ENCODE measurements at places on chromosomes 3 and 15.
A peak's percentile ranks its signal among the peaks of the same experiment; 100 is the strongest.

DNA sequence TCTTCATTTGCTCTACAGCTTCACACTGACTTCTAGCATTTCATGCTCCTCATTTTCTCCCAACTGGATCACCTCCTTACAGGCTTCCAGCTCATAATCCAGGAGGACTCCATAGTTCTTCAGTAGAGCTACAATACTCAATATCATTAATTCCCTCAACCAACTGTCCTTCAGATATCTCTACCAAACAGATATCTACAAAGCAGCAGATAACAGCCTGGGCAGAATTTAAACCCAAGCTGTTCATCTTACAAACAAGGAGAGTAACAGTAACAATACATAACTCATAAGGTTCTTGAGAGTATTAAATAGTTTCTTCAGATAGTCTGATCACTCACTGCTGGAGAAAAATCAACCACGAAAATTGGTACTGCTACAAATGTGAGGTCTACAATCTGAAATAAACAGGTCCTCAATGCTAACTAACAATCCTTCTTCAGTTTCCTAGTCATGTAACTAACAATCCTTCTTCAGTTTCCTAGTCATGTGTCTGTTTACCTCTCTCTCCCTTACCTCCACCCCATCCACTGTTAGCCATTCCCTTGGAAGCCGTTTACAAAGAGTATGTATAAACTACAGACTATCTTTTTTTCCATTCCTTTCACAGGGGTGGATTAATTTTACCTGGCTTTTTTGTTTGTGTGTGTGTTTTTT is 5.0 kb downstream of the PEAK1 start:
- no peak for DNase-seq

DNA sequence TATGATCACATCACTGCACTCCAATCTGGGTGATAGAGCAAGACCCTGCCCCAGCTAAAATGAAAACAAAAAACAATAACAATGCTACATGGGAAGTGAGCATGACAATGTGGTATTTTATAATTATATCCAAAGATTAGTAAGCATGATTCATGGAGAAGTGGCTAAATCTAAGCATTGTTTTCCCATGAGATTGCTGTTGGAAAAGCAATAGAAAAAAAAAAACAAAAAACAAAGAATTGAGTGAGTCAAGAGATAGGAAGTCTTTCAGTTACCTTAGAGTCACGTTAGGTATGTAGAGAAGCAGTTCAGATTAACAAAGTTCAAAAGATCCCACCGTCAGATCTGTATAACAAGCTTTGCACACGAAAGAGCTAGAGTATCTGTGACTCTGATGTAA is 210.3 kb upstream of the CNTN6 start:
- no peak for DNase-seq

DNA sequence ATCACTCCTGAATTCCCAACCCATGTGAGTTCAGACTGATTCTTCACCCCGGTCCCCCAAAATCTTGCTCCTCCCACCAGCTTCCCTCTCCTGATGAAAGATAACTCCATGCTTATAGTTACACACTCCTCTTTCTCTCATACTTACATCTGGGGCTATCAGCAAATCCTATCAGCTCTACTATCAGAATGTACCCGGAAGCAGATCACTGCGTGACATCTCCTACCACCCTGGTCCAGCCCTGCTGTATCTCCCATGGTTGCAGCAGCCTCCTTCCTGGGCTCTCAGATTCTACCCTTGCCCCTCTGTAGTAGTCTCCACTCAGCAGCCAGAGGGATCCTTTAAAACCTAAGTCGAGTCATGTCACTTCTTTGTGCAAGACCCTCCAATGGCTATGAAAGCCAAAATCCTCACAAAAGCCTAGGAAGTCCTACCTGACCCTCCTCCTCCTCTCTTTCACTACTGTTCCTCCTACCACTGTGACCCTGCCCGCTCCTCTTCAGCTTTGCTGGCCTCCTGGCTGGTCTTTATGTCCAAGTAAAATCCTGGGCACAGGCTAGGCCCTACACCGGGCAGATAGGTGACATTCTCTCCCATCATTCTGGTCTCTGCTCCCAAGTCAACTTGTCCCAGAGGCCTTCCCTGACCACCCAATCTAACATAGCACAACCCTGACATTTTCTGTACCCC is 16.2 kb downstream of the XIRP1 start:
- DNase-seq = no peak

DNA sequence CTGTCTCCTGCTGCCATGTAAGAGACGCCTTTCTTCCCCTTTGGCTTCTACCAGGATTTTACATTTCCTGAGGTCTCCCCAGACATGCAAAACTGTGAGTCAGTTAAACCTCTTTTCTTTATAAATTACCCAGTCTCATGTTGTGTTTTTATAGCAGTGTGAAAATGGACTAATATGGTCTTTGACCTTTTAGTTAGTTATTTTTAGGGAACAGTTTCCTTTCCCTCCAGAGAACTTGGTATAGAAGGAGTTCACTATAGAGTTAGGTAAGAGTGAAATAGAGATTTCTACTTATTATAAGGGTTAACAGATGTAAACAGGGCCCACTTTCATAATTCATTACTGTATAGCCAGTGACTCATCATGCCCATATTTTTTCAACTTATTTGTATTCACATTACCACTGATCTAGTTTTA is 170.9 kb downstream of the UNC13C start:
- DNase-seq = no peak

- no peak for DNase-seq
Measured at GRCh38 chr15:36183201-36183600, 396.2 kb upstream of the CDIN1 start.

- DNase-seq = peak; percentile 71
Measured at GRCh38 chr15:74893627-74894026, 3.8 kb downstream of the MPI start.

DNA sequence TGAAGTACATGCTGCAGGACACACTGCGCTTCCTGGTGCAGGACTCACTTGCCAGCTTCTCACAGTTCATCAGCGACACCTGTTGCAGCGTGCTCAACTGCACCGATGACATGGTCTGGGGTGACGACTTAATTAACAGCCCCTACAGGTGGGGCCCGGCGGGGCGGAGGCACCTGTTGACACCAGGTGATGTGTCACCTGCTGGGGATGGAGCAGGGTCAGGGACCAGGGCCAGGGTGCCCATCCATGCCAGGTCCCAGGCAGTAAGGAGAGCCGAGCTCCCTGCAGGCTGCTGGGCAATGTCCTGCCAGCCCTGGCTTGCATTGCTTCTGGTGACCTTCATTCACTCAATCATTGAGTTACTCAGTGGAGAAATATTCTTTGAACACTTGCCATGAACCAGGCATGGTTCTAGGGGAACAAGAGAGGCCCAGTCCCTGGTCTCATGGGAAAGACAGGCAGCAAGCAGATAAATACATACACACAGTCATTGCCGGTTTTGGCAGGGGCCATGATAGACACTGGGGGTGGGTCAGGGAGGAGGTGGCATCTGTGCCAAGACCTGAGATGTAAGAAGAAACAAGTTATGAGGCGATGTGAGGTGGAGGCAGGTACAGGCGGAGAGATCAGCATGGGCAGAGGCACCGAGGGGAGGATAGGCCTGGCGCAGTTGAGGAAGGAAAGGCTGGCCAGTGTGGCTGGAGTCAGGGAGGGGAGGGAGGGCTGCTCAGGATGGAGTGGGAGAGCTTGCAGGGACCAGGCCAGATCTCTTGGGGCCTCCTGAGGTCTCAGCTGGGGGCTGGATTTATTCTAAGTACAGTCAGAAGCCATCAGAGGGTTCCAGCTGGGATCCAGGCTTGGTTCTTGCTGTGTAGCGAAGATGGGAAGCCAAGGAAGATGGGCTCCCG is 30.8 kb downstream of the DNAH1 start:
- DNase-seq = no peak

DNA sequence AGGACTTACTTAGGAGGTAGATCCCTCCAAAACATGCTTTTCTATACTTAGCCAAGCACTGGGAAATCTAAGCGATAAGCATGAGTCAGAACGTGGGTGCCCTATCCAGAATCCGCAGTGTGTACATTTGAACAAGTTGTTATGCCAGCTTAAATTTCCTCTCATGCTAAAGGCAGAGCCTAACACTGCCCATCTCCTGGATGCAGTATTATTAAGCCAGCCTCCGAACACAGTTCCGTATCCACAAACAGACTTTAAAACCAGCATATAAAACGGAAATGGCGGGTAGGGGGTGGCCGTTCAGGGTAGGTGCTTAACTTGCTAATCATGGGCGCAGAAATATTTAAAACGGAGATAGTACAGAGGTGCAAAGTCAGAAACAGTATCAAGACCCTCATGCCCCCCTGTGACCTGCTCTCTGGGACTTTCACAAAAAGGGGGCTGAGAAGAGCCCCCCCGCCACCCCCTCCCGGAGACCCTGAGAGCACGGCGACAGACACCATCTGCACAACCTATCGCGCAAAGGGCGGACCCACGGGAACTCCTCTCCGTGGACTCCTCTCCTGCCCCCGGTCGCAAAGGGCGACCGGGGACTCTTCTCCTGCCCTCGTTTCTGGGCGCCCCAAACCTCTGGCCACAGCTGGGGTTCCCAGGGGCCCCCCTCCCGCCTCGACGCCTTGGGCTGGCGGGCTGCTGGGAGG is 889 bp upstream of the LRRIQ4 start:
- DNase-seq = peak; percentile 44

DNA sequence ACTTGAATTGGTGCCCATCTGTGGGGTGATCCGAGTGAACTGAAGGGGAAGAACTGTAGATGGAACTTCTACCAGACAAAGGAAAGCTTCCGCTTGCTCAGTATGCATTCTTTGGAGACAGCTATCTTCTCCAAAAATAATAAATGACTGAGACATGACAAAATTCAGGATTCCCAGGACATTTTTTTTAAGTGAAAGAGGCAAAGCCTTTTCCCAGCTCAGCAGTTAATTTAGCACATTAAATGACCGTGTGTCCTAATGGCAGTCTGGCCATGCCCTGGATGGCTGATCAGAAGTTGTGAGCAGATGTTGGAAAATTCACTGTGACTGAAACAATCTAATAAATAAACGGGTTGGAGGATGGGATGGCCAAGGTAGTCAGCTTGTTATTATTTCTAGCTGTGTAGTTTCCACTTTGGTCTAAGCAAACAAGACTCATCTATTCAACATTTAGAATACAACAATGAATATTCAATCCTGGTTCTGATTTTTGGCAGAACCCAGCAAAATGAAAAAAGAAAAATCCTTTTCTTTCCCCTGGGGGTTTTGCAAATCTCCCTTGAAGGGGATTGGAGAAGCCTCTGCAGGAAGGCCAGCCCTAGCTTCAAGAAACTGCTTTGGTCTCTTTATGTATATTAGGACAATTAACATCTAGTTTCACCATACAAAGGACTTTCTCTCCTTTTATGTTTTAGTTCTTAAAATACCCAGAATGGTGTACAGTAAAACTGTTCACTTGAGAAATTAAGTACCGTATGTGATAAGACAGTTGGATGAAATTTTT is 540.9 kb upstream of the MDFIC2 start:
- no peak for DNase-seq

DNA sequence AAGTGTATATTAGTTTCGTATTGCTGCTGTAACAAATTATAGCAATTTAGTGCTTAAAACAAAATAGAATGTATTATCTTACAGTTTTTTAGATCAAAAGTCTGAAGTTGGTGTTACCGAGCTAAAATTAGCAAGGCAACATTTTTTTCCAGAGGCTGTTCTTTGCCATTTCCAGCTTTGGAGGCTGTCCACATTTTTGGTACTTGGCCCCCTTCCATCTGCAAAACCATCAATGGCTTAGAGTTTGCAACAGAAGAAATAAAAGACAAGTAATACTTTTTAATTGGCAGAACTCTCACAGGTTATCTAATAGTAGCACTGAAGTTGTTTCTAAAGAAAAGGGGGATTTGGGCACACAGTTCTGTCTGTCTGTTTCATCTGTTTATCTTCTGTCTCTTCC is 1248.5 kb downstream of the ROBO1 start:
- DNase-seq = no peak

DNA sequence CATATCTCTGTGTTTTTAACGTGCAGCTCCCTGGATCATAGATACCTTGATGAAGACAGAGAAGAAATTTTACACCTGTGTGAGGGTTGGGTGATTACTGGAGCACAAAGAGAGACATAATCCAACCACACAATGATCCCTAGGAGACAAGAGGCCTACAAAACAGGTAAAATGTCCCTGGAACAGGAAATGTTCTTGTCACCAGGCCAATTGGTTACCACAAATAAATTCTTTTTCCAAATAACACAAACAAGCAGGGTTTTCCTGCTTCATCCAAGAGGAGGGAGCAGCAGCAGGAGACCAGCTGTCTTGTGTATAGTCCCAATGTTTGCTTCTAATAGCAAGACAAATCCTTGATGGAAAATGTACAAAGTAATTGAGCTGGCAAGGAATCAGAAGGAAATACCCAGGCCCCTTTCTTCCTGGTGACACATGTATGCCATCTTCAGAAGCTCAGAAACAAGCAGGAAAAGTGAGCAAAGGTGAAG is 1.4 kb downstream of the MGLL start:
- no peak for DNase-seq

DNA sequence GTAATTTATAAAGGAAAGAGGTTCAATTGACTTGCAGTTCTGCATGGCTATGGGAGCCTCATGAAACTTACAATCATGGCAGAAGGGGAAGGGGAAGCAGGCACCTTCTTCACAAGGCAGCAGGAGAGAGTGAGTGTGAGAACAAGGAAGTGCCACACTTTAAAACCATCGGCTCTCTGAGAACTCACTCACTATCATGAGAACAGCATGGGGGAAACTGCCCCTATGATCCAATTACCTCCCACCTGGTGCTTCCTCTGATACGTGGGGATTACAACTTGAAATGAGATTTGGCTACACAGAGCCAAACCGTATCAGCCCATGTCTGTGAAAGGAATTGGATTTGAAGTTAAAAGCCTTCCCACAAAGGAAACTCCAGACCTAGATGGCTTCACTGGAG is 39.1 kb downstream of the TKT start:
- DNase-seq = no peak

DNA sequence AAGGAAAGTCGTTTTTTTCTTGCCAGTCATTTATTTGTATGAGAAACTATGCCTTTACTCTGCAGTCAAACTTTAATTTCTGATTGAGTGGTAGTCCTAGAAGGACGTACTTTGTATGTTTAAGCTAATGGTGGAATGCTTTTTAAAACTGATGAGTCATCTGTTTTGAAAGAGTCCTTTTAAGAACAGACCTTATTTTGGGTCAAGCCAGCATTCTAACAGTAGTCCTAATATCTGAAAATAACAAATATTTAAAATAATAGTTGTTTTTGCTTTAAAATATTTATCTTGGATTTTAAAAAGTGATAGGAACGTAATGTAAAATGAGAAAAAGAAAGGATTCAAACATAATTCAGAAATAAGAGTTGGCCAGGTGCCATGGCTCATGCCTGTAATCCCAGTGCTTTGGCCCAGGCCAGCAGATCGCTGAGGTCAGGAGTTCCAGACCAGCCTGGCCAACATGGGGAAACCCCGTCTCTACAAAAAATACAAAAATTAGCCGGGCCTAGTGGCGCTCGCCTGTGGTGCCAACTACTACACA is 1.3 kb upstream of the LRRC58 start:
- DNase-seq = no peak

DNA sequence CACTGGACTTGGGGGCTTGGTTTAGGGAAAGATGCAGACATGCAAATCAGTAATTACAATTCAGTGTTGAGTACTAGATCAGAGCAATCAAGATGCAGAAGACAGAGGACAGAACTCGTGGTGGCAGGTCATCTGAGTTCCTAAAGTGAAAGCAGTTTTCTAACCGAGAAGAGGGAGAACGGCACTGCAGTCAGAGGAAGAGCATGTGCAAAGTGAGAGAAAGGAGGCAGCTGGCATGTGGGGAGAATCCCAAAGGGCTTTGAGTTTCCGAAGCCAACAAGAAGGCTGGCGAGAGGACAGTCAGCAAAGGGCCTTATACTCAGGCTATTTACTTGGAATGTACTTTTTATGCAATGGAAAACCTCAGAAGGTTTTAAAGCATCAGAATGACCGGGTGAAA is 87.0 kb downstream of the ANP32A start:
- no peak for DNase-seq

Data from activated naive CD4-positive, alpha-beta T cell treated with anti-CD3 and anti-CD28 coated beads, Interleukin-2, amount 10 ng/mL, durations not matched to agents 7 days and 5 days (primary cell).